ENCODE measurements at places on chromosomes 1 and 21.
A peak's percentile ranks its signal among the peaks of the same experiment; 100 is the strongest.

GRCh38 chr1:109629372-109630030 is 9.9 kb downstream of the AMPD2 start:
- DNase-seq = no peak

- DNase-seq = no peak
Observed at GRCh38 chr1:13825033-13825432, 125.0 kb downstream of the PRDM2 start.

DNA sequence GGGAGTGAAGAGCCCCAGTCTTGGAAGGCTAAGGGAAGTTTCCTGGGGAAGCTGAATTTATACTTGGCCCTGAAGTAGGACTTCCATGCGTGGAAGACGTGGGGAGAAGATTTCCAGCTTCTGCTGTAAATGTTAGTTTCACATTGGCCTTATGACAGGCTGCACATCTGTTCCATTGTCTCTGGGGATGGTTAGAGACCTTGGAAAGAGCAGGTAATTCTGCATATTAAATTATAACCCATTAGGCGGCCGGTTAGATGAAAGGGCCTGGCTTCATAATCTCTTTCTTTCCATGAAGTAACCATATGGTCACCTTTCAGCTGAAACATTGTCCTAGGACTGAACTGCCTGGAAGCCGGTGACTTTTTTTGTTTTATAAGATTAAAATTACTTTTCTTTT is 37.5 kb downstream of the DPT start:
- DNase-seq = no peak

- DNase-seq = peak; percentile 73
Observed at GRCh38 chr21:38297194-38297631, 40.4 kb downstream of the KCNJ15 start.
